ENCODE measurements at places on chromosomes 3 and 15.

DNA sequence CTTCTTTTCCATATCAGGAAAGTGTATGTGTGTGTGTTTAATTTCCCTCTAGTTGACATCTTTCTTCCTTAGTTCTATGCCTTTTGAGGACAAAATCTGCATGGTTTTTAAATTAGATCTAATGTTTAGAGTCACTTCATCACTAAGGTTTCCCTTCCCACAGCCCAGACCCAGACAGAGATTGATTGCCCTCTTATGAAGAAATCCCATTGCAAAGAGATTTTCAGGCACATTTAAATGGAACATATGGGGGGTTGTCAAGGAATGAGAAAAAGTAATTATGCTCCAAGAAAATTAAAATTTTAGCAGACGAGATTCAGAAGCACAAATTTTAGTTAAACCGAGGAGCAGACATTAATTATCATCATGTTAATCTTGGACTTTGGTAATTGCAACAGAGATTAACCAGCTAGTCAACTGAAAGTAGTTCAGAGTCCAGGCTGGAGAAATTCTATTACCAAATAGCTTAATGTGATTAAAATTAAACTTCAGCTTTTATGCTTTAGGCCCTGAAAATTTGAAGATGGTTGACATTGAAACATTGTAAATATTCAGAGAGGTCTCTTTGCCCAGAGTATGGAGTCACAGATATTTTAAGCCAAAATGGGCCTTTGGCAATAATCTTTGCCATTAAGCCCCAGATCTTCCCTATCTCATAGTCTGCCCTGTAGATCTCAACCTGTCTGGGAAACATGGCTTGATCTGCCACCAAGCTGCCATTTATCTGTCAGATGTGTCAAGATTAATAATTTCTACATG lies 143.4 kb downstream of the TMEM108 start:
- DNase-seq: no peak

DNA sequence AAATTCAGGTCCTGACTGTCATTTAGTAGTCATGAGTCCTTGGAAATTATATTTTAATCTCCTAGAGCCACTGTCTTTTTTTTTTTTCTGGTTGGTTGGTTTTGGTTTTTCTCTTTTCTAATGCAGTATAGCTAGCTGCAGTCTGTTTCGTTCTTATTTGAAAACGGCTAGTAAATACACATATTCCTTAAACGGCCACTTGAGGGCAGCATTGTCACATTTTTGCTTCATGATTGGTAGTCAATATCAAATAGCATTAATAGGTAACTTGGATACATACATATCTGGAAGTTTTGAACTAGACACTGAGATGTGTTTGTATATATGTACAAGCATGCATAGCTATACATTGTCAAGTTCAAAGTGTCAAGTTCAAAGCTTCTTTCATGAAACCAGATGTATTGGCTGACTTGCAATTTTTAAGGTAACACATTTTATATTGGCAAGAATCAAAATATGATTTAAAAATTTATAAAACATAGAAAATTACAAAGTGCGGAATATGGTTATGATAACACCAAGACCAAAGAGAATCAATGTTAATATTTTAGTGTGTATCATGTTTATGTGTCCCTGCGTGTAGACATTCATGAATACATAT lies 22.5 kb downstream of the GABRA5 start:
- peak; percentile 48 for DNase-seq

DNA sequence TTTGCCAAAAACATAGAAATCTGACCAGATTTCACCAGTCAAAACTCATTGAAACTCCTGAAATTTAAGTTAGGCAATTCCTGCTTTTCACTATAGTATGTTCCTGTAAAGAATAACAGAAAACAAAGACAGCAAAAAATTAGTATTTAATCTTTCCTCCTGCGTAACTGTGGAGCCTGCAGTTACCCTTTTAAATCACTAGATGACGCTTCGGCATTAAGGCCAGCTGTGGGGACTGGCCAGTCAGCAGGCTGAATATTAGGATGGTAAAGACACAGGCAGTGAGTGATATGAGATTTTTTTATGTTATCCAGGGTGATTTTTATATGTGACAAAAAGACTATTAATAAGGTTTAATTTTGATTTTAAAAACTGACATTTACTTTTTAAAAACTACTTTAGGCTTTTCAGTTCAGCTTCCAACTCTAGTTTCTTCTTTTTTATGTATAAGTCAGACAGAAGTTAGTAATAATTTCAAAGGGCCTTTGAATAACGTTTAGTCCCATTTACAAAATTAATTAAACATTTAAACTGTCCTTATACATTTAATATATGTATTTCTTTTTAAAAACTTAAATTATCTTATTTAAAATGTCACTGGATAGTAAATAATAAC lies 165.1 kb downstream of the PPM1L start:
- peak; percentile 64 for DNase-seq

DNA sequence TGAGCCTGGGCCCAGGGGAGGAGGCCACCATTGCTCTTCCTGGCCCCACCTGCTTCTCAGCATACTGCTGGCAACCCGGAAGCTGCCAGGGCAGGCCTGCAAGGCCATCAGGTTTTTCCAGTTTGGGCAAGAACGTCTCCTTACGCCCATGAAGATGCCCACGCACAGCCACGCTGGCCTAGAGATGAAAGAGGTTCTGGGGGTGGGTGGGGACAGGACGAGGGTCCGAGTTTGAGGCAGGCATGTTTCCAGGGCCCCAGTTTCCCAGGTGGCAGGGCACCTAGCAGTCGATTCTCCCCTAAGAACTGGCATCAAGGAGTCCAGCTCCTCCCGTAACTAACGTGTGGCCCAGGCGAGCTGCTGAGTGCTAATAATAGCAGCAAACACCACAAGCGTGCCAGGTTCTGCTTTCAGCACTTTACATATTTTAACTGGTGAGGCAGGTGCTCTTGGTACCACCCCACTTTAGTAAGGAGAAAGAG lies 45.8 kb downstream of the ZNF710 start:
- no peak for DNase-seq

- DNase-seq: no peak
Measured at GRCh38 chr15:101469520-101470288, 19.8 kb downstream of the PCSK6 start.

DNA sequence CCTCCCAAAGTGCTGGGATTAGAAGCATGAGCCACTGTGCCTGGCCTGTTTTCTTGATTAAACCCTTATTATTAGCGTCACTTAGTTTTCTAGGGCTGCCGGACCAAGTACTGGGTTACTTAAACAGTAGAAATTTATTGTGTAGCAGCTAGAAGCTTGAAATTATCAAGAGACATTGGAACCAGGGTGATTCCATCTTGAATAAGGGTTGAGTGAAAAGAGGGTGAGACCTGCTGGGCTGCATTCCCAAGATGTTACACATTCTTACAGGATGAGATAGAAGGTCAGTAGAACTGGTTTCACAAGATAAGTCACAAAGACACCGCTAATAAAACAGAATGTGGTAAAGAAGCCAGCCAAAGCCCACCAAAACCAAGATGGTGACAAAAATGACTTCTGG lies 18.6 kb upstream of the FSTL1 start:
- DNase-seq: no peak

GRCh38 chr3:183822631-183823030 lies 2.7 kb downstream of the MAP6D1 start:
- DNase-seq: no peak

GRCh38 chr3:194132465-194133286 lies 3.3 kb upstream of the HES1 start:
- no peak for DNase-seq

DNA sequence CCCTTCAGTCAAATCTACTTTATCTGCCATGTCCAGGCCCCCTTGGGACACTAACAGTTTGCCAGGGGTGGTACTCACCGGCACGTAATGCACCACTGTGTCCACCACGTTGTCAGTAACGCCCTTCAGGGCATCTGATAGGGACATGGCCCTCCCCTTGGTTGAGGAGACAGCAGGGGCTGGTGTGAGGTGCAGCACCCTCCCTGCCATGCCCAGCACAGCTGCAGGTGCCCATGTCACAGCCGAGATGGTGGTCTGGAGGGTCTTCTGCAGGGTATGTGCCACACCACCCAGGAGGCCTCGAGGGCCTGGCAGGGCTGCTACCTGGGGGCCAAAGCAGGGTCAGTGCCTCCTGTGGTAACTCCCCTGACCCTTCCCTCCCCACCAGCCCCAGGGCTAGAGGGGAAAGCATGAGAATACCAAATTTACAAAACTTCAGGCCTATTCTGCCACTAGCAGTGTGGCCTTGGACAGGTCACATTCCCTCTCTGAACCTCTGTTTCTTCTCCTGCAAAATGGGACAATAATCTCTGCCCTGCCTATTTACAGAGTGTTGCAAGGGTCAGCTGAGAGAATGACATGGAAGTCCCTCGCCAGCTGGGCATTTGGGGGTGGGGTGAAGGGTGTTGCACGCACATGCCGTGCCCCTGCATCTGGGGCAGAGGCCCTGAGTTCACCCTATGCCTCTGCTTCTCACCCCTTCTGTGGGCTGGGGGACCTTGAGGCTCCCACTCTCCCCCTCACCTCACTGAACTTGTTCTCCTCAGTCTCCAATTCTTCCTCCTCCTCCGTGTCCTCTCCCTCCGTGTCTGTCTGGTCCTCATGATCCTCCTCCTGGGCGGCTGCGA lies 11.8 kb upstream of the KIF7 start:
- DNase-seq: no peak
